ENCODE measurements at places on chromosomes 16 and 17.

- no peak for DNase-seq
Observed at GRCh38 chr17:71071041-71071440, 901.7 kb downstream of the KCNJ2 start.

GRCh38 chr17:73929860-73930430, 273.5 kb upstream of the RPL38 start:
- DNase-seq = no peak

DNA sequence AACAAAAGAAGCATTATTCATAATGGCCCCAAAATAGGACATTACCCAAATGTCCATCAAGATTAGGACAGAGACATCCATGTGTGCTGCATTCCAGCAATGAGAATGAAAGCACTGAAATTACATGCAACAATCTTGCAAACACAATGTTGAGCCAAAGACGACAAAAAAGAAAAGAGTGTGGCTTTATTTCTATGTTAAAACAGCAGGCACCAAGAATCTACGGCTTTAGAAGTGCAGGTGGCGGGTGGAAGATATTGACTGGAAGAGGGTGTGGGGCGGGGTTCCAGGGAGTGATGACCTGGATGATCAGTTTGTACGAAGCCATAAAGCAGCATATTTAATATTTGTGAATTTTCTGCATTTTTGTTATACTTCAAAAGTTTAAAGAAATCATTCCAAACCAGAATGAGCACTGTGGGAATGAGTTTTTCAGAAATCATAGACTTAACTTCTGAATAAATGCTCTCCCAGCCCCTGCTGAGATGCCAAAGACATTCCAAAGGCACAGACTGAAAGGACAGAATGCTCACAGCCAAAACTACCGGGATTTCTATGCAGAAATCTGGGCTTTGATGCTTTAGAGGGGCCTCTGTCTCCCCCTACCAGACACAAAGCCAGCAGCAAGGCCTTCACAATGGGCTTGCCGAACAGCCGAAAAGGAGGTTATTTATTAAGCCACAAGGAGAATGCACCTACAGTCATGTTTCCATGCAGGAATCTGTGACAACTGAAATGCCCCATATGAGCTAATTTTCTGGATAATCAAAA, 361.6 kb downstream of the GRIN2A start:
- DNase-seq = no peak

DNA sequence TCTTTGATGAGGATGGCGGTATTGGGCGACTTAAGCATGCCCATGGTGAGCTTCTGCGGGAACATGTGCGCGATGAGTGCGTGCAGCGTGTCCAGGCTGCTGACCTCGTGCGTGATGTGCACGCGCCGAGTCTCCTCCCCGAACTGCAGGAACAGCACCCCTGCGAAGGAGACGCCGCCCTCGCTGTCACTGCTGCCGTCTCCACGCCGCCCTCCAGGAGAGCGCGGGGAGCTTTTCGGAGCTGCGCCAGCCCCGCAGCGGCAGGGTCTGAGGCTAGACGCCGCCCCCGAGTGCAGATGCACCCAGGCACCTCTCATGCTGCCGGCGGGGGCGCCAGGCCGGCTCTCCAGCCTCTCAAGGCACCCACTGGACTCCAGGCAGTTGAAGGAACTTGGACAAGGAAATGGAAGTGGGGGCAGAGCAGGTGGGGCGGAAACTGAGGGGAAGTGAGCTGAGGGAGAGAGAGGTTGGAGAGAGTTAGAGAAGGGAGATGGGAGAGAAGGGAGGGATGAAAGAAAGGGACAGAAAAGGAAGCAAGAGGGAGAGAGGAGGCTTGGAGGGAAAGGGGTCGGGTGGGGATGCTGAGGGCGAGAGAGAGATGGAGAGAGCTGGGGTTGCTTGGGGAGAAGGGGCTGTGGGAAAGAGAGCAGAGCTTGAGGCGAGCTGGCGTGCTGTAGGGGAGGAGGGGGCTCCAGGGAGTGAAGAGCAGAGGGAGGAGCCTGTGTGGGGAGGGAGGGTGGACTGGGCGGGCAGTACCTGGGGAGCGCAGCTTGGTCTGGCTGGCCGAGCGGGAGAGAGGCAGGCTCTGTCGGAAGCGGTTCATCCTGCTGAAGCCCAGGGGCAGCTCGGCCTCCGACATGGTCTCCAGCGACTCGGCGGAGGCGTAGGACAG, 42.1 kb downstream of the SRCIN1 start:
- DNase-seq = no peak

- DNase-seq = no peak
Observed at GRCh38 chr17:53819956-53820355, 2.8 kb upstream of the KIF2B start.

DNA sequence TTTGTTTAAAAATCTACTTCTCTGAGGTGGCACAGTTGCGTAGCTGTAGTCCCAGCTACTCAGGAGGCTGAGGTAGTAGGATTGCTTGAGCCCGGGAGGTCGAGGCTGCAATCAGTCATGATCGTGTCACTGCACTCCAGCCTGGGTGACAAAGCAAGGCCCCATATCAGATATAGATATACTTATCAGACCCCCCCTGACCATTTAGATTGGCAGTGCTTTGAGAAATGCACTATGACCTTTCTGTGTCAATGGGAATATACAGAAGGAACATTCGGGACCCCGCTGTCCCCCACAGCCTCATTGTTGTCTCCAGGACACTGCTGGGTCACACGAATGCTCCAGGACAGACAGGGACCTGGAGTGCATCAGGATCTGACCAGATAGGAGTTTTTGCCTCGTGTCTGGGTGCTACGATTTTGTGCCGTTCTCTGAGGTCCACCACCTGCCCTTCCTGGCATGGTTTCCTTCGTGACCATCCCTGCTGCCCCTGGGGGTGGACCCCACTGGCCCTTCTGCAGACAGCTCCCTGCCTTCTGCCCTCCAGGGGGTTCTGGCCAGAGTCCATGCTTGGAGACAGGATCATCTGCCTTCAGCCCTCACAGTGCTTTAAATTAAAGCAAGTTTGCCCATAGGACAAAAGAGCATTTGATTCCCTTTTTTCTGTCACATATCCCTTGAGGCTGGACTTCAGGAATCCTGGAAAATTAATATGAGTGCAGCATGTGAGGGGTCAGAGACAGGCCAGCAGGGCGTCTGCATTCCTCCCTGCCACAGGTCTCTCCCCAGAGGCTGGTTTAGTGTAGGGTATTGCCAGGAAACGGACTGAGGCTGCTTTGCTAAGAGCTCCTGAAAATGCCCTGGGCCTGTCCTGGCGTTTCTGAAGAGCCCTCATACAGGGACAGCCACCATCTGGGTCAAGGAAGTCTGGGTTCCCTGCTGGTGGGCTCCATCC, 19.3 kb downstream of the PLD6 start:
- no peak for DNase-seq

DNA sequence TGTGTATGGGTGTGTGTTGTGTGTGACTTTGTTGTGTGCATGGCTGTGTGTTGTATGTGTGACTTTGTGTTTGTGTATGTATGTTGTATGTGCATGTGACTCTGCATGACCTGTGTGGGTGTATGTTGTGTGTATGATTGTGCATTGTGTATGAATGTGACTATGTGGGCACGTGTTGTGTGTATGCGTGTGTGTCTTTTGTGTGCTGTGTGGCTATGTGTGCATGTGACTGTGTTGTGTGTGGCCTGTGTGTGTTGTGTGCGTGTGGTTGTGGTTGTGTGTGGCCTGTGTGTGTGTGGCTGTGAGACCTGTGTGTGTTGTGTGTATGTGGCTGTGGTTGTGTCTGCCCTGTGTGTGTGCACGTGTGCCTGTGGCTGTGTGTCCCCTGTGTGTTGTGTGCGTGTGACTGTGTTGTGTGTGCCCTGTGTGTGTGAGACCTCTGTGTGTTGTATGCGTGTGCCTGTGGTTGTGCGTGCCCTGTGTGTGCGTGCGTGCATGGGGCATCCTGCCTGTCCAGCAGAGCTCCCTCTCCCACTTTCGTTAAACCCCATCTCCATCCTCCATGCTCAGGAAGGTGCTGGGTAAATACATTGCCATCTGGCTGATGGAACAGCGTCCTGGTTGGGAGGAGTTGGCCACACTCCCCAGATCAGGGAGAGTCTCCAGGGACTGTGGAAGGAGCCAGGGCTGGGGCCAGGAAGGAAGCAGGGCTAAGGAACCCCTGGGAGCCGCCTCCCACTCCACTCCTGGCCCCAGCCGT, 90.1 kb upstream of the GSE1 start:
- DNase-seq = no peak

DNA sequence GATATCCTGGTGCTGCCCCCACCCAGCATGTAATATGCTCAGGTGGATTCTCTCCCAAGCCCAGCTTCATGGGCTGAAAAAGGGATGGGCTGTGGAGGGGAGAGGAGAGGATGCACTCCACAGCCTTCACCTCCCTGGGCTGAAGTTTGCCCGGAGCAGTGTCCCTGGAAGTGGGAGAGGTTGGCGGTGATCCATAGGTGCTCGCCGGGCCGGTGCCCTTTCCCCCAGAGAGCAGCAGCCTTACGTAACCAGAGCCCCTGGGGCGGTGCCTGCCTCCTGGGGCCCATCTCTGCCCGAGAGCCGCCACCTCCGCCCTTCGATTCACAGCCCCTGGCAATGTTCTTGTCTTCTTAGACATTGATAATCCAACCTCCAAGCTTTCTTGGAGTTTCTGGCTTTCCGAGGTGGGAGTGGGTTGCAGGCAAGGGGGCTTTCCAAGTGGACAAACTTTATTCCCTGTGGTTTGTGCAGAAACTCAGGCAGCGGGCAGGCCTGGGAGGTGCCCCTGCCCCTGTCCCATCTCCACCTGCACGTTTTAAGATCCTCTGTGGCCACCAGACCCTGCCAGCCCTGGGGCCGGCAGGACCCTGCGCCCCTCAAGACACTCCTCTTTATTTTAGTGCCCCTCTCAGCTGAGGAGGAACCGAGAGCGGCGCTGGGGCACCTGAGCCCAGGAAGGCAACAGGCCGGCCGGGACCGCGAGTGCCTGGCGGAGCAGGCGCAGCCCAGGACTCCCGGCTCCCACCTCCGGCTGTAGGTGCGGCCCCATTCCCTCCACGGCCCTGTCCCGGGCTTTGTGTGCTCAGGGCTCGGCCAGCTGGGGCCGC, 3.1 kb upstream of the WDR90 start:
- no peak for DNase-seq

DNA sequence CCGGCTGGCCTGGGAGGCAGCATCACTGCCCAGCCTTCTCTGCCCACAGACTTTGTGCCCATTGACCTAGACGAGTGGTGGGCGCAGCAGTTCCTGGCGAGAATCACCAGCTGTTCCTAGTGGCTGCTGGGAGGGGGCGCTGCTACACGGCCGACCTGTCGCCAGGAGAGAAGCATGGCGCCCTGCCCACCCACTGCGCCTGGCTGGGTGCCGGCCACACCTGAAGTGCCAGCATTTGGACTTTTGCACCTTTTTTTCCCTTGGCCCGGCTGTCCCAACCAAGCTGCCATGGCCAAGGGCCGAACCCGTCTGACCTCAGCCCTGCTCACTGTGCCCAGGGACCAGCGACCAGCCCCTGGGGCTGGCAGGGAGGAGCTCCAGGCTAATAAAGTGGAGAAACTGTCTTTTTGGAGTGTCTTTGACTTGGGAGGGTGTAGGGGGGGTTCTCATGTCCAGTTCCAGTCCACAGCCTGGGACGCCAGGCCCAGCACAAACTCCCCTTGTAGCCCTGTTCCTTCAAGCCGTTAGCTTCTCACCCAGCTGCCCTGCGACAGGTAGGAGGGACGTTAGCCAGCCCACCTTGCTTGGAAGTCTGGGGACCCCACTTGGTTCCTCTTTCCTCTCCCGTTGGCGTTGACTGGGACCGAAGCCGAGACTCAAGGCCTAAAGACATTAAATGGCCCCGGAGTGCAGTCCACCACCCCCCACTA, 939 bp upstream of the WDR90 start:
- DNase-seq = no peak

DNA sequence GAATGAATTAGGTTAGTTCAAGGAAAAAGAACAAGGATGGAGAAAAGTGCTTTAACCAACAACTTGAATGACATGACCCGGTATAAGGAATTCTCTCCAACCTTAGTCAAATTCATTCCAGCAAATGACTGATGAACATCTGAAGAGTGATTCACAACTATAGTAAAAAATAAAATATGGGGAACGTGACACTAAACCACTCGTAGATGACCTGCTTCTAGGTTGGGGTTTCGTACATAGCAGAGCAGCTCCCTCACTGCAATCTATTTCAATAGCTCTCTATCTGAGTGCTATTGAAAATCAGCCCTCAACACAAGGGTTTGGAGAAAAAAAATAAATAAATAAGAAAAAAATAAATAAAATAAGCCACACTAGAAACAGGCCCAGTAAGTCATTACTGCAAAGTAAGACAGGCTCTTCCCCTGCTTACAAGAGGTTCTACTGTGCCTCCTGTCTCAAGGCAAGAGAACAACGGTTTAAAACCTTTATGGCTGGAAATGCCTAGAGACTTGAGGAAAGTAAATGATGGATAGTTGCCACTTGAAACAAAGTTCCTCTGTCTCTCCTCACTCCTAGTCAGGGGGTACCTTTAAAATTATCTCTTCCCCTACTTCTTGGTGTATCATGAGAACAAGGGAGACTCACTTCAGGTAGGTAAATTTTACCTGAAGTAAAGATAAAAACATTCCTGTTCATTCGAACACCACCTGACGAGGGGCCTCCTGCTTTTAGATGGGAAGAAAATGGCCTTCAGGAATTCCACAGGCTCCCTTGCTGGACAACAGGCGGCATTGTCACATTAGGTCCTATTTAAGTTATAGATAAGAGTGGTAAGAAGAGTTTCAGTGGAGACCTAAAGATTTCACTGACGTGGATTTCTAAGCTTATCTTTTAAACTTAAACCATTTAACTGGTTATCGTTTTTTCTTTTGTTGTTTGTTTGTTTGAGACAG, 20.5 kb downstream of the COG7 start:
- DNase-seq = no peak

DNA sequence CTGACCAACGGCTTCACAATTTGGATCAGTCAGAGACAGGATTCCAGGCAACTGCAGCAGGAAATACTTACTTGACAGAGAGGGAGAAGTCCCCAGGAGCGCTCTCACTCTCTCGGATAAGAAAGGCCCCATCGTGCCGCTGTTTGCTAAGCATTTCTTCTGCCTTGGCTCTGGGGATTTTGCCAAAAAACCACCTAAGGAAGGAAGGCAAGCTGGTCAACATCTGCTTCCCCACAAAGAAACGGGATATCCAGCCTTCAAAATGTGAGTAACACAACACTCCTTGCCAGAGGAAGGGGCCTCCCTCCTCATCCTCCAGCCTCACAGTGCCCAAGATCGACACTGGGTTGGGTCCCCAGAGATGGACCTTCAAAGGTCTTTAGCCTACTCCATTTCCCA, 36.6 kb upstream of the SLC25A19 start:
- DNase-seq = no peak

DNA sequence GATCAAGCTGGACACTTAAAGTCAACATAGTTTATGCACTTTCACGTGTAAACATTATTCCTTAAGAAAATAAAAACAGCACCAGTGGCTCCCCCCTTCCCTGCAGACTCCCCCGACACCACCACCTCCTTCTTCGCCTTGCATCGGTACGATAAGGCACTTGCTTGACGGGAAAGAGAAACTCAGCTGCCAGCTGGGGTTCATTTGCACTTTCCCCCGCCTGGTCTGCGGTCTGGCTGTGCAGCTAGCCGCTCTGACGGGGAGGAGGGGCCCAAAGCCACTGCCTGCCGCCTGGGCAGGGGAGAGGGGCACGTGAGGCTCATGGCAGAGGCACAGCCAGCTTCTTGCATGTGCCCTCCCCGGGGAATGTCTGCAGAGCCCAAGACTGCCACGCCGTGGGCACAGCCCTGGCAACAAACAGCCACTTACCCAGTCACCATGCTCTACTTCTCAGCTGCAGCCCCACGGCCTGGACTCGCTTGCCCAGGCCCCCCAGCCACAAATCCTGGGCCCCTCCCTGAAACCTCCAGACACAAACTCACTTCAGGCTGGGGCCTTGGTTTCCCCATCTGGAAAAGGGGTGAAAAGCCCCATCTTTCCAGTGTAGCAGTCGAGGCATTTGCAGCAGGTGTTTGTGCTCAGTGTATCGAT, 16.5 kb upstream of the PRM1 start:
- DNase-seq = peak; percentile 28

- DNase-seq = no peak
Observed at GRCh38 chr17:77852731-77853130, 105.8 kb upstream of the TNRC6C start.

Measured in stromal cell of bone marrow (primary cell).